PC-9 (cell line): ENCODE measurements at places on chromosomes 1 and 21. TPM values are rescaled to one million over a fixed set of nuclear protein-coding genes. Genes with fewer than 3 reads are reported as not detected.

Gene KMO
- 0.07 TPM in 1 of 2 replicates, not detected in the other for total RNA-seq

Gene CTSK
- total RNA-seq, result 4.7 and 4.9 TPM in 2 replicates

Gene TMPRSS3
- 4.3 and 8.6 TPM in 2 replicates for total RNA-seq

Gene E2F2
- total RNA-seq, result 7.6 and 9.0 TPM in 2 replicates

Gene CCDC190
- not detected in 2 replicates for total RNA-seq

Gene SAMSN1
- total RNA-seq, result 0.41 TPM in 1 of 2 replicates, not detected in the other

Gene GBP7
- not detected in 2 replicates for total RNA-seq

Gene TSPEAR
- not detected in 2 replicates for total RNA-seq

Gene PTGFRN
- 83.7 and 87.3 TPM in 2 replicates for total RNA-seq

Gene TNFRSF14
- total RNA-seq, result 9.9 and 13.8 TPM in 2 replicates

Gene PYHIN1
- total RNA-seq, result not detected in 2 replicates

Gene ERG
- not detected in 2 replicates for total RNA-seq
